Upper lobe of right lung (tissue), 1 donor: ENCODE measurements at places on chromosomes 6 and 20. TPM values are rescaled to one million over a fixed set of nuclear protein-coding genes. Genes with fewer than 3 reads are reported as not detected.

FUT9 gene
- total RNA-seq, result not detected

TRIM40 gene
- total RNA-seq, result not detected

SS18L1 gene
- total RNA-seq, result 12.6 TPM

PRICKLE4 gene
- 14.2 TPM for total RNA-seq

DPPA5 gene
- not detected for total RNA-seq

SLC17A1 gene
- not detected for total RNA-seq

CYP39A1 gene
- total RNA-seq, result 7.8 TPM

TRIM10 gene
- not detected for total RNA-seq

- H3K4me3 ChIP-seq, result no peak overlapping the region
- peaks cover 17% of the 10 kb centered on the region for H3K4me1 ChIP-seq
- no peaks in the 10 kb centered on the region for H3K27me3 ChIP-seq
- no peaks in the 10 kb centered on the region for H3K36me3 ChIP-seq
- H3K27ac ChIP-seq, result no peak overlapping the region
These were observed 6.7 kb downstream of the RAET1E start for GRCh38 chr6:149891259-149891658.

- DNase-seq, result peak; percentile 79
- H3K4me3 ChIP-seq, result no peak overlapping the region
- H3K27ac ChIP-seq, result peak overlapping the region; percentile 83
These were observed 24.4 kb upstream of the SLCO4A1 start for GRCh38 chr20:62617711-62618483.

DNA sequence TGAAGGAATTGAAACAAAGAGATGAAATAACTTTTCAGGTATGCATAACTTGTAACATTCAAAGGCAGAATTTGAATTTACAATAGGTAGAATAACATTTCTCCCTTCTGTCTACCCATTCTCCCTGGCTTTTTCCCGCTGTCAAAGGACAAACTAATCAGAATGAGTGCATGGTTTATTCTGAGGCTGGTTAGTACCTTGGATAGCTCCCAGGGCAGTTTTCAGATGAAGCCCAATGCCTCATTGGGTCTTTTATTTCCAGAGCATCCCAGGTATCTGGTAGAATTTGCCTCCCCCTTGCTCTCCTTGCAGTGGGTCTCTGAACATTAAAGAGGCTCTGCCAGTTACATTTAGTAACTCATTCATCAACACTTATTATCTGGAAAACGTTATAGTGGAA lies 665.5 kb downstream of the BCKDHB start:
- no peak overlapping the region for H3K4me3 ChIP-seq
- H3K27ac ChIP-seq, result no peak overlapping the region
- DNase-seq, result no peak

- peak; percentile 41 for DNase-seq
- no peaks in the 10 kb centered on the region for H3K4me1 ChIP-seq
- H3K27ac ChIP-seq, result no peak overlapping the region
- H3K36me3 ChIP-seq, result no peaks in the 10 kb centered on the region
- H3K4me3 ChIP-seq, result no peak overlapping the region
These were observed 26.2 kb downstream of the NTSR1 start for GRCh38 chr20:62734881-62735280.

- no peaks in the 10 kb centered on the region for H3K36me3 ChIP-seq
- peaks cover 13% of the 10 kb centered on the region for H3K4me1 ChIP-seq
- H3K27ac ChIP-seq, result no peak overlapping the region
- H3K27me3 ChIP-seq, result no peaks in the 10 kb centered on the region
- no peak overlapping the region for H3K4me3 ChIP-seq
- DNase-seq, result no peak
These were observed 88.3 kb upstream of the AFDN start for GRCh38 chr6:167738386-167738785.

GRCh38 chr6:163608204-163608644 lies 193.7 kb downstream of the QKI start:
- H3K36me3 ChIP-seq, result no peaks in the 10 kb centered on the region
- no peak for DNase-seq
- H3K4me3 ChIP-seq, result no peak overlapping the region
- no peaks in the 10 kb centered on the region for H3K27me3 ChIP-seq

- H3K4me1 ChIP-seq, result peaks cover 14% of the 10 kb centered on the region
- H3K36me3 ChIP-seq, result no peaks in the 10 kb centered on the region
- H3K4me3 ChIP-seq, result no peak overlapping the region
- no peak overlapping the region for H3K27ac ChIP-seq
- DNase-seq, result peak; percentile 72
These were observed 86.2 kb downstream of the PLEKHG1 start for GRCh38 chr6:150685860-150686259.

- H3K4me3 ChIP-seq, result no peak overlapping the region
- no peaks in the 10 kb centered on the region for H3K4me1 ChIP-seq
- DNase-seq, result no peak
- no peak overlapping the region for H3K27ac ChIP-seq
- no peaks in the 10 kb centered on the region for H3K27me3 ChIP-seq
These were observed 380.0 kb downstream of the LMBRD1 start for GRCh38 chr6:69416776-69417175.

- no peak for DNase-seq
- no peak overlapping the region for H3K4me3 ChIP-seq
- no peaks in the 10 kb centered on the region for H3K36me3 ChIP-seq
These were observed 25.7 kb downstream of the TPX2 start for GRCh38 chr20:31764641-31765305.

GRCh38 chr6:149314325-149314905 lies 3.1 kb upstream of the TAB2 start:
- H3K27ac ChIP-seq, result no peak overlapping the region
- peaks cover 13% of the 10 kb centered on the region for H3K4me1 ChIP-seq
- H3K27me3 ChIP-seq, result no peaks in the 10 kb centered on the region
- no peak for DNase-seq

- peak overlapping the region; percentile 74 for H3K4me3 ChIP-seq
- H3K4me1 ChIP-seq, result peaks cover 12% of the 10 kb centered on the region
- H3K27ac ChIP-seq, result peak overlapping the region; percentile 99
- DNase-seq, result no peak
These were observed 898 bp downstream of the XRN2 start for GRCh38 chr20:21303872-21304586.

GRCh38 chr6:79742030-79742429 lies 110.9 kb downstream of the SH3BGRL2 start:
- no peaks in the 10 kb centered on the region for H3K36me3 ChIP-seq
- no peaks in the 10 kb centered on the region for H3K27me3 ChIP-seq
- no peak for DNase-seq
- no peak overlapping the region for H3K4me3 ChIP-seq
- H3K27ac ChIP-seq, result no peak overlapping the region
- H3K4me1 ChIP-seq, result no peaks in the 10 kb centered on the region

GRCh38 chr6:49531774-49532569 lies 18.5 kb upstream of the C6orf141 start:
- H3K4me3 ChIP-seq, result no peak overlapping the region
- H3K27me3 ChIP-seq, result no peaks in the 10 kb centered on the region
- no peak overlapping the region for H3K27ac ChIP-seq
- no peaks in the 10 kb centered on the region for H3K4me1 ChIP-seq
- no peaks in the 10 kb centered on the region for H3K36me3 ChIP-seq

DNA sequence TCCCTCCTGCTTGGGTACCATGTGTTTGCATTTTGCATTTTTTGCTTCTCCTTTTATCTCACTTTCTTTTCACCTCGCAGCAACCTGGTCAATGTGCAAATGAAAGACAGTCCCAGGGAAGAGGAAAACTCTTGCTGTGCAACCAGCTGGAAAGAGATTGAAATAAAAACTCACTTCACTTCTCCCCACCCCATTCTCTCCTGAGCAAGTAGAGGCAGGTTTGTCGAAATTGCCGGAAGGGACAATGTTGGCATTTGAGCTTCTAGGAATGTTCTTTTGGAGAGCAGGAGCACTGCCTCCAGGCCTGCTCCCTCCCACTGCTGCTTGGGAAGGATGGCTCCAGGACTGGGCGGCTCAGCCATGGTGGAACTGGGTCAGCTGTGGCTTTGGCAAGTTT lies 30.6 kb downstream of the KCNG1 start:
- H3K27me3 ChIP-seq, result no peaks in the 10 kb centered on the region
- H3K36me3 ChIP-seq, result no peaks in the 10 kb centered on the region
- no peaks in the 10 kb centered on the region for H3K4me1 ChIP-seq
- H3K27ac ChIP-seq, result no peak overlapping the region

DNA sequence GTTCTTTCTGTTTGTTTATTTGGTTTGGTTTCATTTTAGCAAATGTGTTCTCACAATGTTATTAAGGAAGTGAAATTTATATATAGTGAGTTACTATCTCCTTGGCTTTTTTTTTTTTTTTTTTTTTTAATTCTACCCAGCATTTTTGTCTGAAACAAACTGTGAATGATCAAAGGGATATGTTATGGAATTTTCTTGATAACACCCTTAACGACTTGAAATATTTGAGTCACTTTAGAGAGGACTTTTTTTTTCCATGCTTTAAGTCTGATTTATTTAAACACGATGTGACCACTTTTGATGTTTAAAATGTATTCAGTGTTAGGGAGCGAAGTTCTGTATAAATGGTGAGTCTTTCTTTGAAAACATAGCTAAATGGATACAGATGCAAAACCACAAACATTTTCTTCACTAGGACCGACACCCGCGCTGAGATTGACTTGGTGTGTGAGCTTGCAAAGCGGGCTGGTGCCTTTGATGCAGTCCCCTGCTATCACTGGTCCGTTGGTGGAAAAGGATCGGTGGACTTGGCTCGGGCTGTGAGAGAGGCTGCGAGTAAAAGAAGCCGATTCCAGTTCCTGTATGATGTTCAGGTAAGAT lies 149.7 kb downstream of the MTHFD1L start:
- DNase-seq, result no peak
- no peaks in the 10 kb centered on the region for H3K36me3 ChIP-seq
- no peak overlapping the region for H3K4me3 ChIP-seq
- H3K4me1 ChIP-seq, result peaks cover 3% of the 10 kb centered on the region
- no peak overlapping the region for H3K27ac ChIP-seq

- H3K36me3 ChIP-seq, result no peaks in the 10 kb centered on the region
- no peaks in the 10 kb centered on the region for H3K27me3 ChIP-seq
- no peaks in the 10 kb centered on the region for H3K4me1 ChIP-seq
- no peak overlapping the region for H3K27ac ChIP-seq
- H3K4me3 ChIP-seq, result no peak overlapping the region
These were observed 78.2 kb upstream of the EEF1E1 start for GRCh38 chr6:8180327-8181159.

DNA sequence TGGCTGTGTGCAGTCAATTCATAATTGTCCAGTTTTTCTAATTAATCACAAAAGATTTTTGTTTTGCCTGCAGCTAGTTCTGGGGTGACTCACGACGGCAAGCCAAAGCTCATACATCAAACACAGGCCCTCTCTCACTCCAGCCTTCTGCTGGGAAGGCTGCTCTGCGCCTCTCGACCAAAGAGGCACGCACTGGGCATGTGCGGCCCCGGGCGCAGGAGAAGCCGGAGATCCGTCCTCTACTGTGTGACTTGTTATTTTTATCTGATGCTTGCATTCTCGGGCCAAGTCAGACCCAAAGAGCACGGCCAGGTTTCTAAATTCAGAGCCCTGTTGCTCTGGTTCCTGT lies 98.5 kb downstream of the TFAP2A start:
- no peaks in the 10 kb centered on the region for H3K36me3 ChIP-seq
- no peaks in the 10 kb centered on the region for H3K4me1 ChIP-seq
- H3K27ac ChIP-seq, result no peak overlapping the region
- no peak overlapping the region for H3K4me3 ChIP-seq
- H3K27me3 ChIP-seq, result peaks cover 1% of the 10 kb centered on the region
- DNase-seq, result no peak
